ENCODE measurements at places on chromosomes 6 and 20.

GRCh38 chr6:149242883-149243282 lies 74.6 kb upstream of the TAB2 start:
- DNase-seq: no peak

DNA sequence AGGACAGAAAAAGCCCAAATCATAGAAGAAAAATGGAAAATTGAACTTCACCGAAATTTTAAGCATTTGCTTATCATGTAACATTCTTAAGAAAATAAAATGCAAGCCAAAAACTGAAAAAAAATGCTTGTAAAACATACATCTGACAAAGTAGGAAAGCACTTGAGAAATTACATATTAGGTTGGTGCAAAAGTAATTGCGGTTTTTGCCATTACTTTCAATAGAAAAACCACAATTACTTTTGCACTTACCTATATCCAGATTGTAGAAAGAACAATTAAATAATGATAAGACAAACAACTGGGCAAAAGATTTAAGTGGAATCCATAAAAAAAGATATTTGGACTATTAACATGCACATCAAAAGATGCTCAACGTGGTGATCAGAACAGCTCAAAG lies 146.2 kb downstream of the TBXT start:
- no peak for DNase-seq

GRCh38 chr6:143961886-143962878 lies 45.9 kb downstream of the PLAGL1 start:
- no peak for DNase-seq

GRCh38 chr6:79455446-79455845 lies 81.8 kb downstream of the LCA5 start:
- no peak for DNase-seq

GRCh38 chr6:28978959-28979561 lies 26.1 kb downstream of the ZNF311 start:
- no peak for DNase-seq

GRCh38 chr6:17392978-17393891 lies at the start of gene CAP2:
TSS of gene CAP2 (plus strand) at chr6:17393595. CDS start at chr6:17421556, 27,961 bp downstream.
- DNase-seq: no peak

DNA sequence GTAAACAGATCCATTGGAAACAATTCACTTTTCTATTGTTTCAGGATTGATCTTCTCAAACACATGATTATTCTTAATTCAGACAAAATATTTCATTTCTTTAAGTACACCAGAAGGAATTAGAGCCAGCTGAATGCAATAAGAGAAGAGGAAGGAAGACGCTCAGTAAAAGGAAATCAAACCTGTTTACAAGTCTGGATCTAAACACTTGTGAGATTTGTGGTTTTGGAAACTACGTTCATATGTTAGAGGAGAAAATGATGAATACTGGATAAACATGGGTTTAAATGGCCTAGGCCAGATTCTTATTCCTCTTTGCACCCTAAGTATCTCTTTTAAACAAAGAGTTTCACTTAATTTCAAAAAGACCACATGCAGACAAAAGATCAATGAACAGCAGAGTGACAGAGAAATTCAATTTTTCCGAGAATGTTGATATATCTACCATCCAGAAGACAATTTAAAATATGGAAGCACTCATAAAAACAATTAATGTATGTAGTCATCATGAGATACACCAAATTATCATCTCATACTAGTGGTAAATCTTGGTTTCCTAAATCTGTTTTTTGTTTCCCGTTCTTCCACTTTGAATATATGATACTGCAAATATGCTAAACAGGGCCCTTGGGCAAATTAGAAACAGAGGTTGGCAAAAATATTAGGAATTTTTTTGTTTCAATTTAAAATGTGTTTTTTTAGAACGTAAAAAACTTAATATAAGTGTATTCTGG lies 703.5 kb upstream of the CITED2 start:
- no peak for DNase-seq

GRCh38 chr6:107616775-107617174 lies 126.9 kb downstream of the SOBP start:
- no peak for DNase-seq

- DNase-seq: no peak
These were observed 14.4 kb upstream of the SLC17A2 start for GRCh38 chr6:25944688-25945574.

DNA sequence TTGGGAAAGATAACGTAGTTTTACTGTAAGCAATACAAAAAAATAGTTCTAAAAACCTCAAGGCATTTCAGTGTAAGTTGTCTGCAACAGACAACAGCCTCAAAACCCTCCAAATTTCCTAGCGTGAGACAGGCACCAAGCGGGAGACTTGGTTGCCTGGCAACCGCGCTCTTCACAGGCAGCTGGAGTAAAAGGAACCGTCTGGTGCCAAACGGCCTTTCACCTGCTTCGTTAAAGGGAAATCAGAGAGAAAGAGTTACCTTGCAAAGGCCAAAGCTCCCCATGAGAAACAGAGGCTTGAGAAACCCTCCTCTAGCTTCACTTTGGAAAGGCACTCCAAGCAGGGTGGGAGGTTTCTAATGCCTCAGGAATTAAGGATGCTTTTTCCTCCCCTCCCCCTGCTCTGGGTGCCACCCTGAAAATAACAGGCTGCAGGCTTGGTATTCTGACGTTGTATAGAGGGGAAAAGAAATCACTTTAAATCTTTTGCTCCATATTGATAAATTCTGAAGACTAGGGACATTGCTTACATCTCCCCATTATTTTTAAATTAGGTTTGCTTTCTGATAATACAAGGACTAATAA lies 129.7 kb upstream of the UFL1 start:
- no peak for DNase-seq

DNA sequence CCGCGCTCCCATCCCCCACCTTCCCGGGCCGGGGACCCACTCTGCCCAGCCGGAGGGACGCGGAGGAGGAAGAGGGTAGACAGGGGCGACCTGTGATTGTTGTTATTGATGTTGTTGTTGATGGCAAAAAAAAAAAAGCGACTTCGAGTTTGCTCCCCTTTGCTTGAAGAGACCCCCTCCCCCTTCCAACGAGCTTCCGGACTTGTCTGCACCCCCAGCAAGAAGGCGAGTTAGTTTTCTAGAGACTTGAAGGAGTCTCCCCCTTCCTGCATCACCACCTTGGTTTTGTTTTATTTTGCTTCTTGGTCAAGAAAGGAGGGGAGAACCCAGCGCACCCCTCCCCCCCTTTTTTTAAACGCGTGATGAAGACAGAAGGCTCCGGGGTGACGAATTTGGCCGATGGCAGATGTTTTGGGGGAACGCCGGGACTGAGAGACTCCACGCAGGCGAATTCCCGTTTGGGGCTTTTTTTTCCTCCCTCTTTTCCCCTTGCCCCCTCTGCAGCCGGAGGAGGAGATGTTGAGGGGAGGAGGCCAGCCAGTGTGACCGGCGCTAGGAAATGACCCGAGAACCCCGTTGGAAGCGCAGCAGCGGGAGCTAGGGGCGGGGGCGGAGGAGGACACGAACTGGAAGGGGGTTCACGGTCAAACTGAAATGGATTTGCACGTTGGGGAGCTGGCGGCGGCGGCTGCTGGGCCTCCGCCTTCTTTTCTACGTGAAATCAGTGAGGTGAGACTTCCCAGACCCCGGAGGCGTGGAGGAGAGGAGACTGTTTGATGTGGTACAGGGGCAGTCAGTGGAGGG lies 2.8 kb downstream of the SOX4 start:
- no peak for DNase-seq

DNA sequence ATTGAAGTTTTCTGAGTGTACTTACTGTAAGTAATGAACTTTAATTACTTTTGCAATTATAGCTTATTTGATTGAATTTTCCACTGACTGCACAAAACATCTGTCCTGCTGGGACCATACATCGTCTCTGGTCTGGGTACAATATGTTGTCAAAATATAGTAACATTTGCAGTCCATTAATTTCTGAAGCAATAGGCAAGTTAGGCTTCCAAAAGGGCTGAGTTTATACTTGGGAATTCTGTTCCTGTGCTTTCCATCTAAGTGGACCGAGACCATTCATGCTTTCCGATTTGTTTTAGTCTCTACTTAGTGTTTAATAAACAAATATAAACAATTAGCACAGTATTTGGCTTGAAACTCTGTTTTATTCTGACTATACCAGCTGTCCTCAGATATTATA lies 139.3 kb downstream of the RFPL4B start:
- no peak for DNase-seq

GRCh38 chr6:117951783-117952182 lies 44.7 kb downstream of the SLC35F1 start:
- no peak for DNase-seq

GRCh38 chr6:124783344-124783743 lies 178.9 kb upstream of the RNF217 start:
- DNase-seq: no peak

DNA sequence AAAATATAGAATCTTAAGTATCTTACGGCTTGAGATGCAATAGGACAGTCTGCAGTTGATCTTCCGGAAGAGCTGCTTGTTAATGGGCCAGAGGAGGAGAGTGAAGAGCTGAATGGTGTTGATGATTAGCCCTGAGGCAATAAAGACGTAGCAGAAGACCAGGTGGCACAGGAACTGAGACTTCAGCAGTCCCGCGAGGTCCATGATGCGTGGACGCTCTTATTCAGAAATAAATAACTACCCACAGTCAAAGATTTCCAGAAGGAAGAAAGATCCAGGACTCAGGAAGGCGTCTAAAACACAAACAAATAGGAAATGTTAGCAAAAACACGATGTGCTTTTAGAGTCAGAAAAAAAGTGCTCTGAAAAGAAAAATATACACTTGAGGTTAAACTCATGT lies 41.9 kb downstream of the AGPAT4 start:
- no peak for DNase-seq

DNA sequence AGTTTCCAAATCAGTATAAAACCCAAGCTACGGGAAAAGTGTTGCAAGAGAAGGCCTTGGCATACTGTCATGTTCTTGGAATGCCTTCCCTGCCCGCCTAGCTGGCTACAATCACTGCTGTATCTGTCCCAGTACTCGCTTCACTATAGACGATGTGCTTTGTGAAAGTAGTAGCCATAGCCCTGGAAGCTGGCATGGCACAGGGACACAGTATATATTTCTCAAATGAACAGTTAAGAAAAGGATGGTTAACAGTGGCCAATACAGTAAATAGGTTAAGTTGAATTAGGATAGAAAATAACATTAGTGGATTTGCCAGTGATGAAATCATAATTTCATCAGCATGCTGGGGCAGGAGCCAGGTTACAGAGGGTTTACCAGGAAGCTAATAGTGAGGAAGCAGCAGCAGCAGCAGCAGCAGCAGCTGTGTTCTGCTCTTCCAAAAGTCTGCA lies 499.3 kb downstream of the CDKAL1 start:
- DNase-seq: no peak

DNA sequence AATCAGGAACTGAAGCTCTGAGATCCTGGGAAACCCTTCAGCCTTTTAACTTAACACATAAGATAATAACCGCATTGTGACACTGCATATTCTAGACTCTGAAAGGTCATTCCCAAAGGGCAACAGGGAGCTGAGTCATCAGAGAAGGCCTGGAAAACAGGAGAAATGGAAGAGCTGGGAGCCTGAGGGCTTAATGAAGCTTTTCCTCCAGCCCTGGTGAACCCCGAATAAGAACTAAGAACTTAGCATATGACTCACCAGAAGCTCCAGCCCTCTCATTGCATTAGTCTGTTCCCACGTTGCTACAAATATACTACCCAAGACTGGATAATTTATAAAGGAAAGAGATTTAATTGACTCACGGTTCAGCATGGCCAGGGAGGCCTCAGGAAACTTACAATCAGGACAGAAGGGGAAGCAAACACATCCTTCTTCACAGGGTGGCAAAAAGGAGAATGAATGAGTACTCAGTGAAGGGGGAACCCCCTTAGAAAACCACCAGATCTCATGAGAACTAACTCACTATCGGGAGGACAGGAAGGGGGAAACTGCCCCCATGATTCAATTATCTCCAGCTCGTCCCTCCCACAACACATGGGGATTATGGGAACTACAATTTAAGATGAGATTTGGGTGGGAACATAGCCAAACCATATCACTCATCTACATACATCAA lies 648.5 kb downstream of the TFAP2A start:
- no peak for DNase-seq

- no peak for DNase-seq
These were observed 13.2 kb upstream of the RSPH3 start for GRCh38 chr6:159013229-159013628.

DNA sequence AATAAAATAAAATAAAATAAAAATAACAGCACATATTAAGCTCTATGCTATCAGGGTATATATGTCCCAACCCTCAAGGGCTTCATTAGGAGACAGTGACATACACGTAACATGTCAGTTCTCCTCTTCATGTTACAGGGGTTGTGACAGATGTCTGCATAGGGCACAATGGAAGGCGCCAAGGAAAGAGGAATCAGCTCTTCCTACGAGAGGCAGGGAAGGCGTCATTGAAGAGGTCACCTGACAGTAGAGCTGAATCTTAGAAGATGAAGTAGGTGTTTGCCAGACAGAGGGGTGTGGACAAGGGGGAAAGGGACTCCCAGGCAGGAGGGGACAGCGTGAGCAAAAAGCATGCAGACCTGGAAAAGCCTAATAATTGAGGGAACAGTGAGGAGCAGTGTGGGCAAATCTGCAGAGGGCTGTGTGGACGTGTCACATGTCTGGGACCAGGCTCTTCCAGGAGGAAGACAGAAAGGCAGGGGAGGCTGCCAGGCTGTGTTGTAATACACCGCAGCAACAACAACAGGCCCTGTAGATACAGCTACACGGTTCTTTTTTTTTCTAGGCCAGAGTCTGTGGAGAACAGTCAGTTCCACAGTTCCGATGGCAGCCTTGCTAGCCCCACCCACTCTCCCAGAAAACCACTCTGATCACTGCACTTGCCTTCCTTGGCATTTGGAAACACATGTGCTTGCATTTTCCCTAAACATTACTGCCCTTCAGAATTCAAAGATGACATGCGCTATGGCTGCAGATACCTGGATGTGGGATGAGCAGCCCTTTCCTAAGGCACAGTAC lies 2.5 kb upstream of the FKBP5 start:
- no peak for DNase-seq

DNA sequence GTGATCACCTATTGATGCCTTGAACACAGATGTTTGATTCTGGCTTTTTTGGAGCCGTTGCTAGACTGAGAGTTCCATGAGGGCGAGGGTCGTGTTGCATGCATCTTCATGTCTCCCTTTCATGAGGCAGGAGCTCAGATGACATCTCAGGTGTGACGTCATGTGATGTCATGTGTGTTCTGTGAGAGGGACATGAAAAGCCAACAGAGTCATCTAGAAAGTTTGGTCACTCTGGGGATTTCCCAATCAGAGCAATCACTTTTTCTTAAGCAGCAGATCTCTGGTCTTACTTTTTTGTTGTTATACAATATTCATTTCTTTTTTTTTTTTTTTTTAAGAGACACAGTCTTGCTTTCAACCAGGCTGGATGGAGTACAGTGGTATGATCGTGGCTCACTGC lies 411.8 kb downstream of the PREX1 start:
- no peak for DNase-seq

GRCh38 chr20:24529369-24529719 lies 59.9 kb downstream of the SYNDIG1 start:
- no peak for DNase-seq

- no peak for DNase-seq
These were observed 169.8 kb downstream of the PTPRK start for GRCh38 chr6:128350416-128351254.

- no peak for DNase-seq
These were observed 14.1 kb downstream of the BNIP5 start for GRCh38 chr6:36322591-36322990.

GRCh38 chr20:44990425-44990824 lies 24.1 kb downstream of the STK4 start:
- no peak for DNase-seq
